ENCODE measurements at places on chromosomes 11 and 22.

- DNase-seq, result no peak
Measured at GRCh38 chr11:116636341-116636929, 136.4 kb downstream of the BUD13 start.

DNA sequence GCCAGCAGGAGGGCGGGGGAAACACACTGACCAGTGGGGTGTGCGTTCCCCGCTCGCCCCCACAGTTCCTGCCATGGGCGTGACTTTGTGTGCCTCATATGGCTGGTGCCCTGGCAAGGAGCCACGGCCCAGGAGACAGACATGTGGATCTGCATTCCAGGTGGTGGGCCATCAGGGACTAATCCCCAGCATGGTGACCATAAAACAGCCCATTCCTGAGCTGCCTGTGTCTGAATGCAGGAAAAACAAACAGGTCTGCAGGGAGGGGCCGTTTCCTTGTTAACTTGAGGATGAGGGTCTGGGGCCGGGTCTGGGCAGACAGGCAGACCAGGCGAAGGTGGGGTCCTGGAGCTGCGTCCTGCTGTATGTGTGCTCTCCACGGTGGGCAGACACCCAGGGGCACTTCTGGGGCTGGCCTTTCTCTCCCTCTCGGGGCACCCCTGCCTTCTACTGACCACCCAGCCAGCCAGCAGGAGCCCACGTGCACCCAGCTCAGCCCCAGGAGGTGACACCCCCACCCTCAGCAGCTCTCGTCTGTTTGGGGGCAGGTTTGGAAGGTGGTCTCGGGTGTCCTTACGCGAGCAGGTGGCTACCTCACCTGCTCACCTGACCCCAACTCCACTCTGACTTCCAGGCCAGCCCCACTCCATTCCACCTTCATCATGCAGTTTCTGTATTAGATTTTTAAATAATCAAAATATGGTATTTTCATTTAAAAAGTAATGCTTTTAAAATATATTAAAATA, 120.3 kb downstream of the KCNQ1OT1 start:
- DNase-seq, result no peak

- no peak for DNase-seq
Measured at GRCh38 chr22:30192427-30192826, 54.1 kb downstream of the LIF start.

GRCh38 chr11:5232821-5233220, 1.5 kb downstream of the HBD start:
- DNase-seq, result no peak

DNA sequence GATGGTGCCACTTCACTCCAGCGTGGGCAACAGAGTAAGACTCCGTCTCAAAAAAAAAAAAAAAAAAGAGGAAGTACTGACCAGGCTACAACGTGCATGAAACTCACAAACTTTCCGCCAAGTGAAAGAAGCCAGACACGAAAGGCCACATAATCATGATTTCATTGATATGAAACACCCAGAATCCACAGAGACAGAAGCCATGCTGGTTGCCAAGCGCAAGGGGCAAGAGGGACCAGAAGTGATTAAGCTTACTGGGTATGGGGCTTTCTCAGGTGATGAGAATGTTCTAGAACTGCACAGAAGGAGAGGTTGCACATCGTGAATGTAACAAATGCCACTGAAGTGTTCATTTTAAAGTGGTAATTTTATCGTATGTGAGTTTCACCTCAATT, 60.9 kb downstream of the CELSR1 start:
- no peak for DNase-seq

GRCh38 chr22:27065279-27065678, 407.9 kb downstream of the MIAT start:
- DNase-seq, result no peak

DNA sequence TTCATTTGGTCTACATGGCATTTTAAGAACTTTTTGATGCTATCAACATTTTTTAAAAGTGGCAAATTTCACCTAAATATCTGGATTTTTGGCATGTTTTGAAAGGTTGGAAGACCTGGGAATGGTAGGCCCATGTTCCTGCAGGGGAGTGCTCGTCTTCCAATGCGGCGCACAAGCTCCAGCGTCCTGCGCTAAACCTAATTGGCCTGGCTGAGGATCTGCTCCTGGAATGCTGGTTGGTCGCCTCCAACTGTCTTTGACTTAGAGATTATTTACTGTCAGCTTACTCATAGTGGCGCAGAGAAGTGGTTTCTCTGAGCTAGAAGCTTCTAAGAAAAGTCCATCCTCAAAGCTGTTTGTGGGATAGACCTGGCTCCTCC, 626 bp upstream of the LIMK2 start:
- DNase-seq, result no peak

DNA sequence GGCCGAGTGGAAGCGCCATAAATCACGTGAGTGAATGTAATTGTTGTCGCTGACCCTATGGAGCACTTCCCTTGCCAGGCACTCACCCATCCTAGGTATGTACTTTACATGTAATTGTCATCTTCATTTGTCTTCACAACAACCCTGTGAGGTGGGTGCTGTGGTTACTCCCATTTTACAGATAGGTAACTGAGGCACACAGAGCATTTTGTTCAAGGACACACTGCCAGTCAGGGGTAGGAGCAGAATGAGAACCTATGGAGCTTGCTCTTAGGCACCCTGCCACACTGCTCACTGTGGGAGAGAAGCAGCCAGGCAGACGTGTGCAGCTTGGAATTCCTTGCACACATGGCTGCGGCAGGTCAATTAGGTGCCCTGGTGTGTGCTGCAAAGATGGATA, 785 bp upstream of the EFCAB6 start:
- DNase-seq, result no peak

GRCh38 chr11:60348116-60348515, 21.1 kb downstream of the MS4A6E start:
- DNase-seq, result no peak

DNA sequence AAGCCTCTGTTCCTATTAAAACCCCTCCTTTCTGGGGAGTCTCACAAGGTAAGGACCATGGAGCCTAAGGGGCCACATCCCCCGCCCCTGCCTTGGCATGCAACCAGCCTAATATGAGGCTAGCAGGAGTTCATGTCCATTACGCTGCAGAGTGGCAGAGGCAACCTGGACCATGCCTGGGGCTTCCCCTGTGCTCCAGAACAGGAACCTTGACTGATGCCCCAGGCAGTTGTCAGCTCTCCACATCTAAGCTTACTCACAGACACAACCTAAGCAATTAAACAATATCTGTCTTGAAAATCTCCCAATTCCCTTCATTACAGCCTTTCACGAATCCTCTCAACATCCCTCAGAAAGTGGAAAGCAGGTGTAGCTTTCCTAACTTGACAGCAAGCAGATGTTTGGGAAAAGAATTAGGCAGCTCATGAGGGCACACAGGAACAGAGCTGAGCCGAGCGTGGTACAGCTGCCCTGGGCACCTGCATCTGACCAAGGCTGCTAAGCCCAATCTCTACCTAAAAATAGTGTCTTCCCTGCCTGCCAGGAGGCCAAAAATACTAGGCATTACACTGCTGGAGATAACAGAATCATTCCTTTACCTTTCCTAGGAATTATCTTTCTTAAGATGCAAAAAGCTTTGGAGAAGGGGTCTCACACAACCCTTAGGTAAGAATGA, 20.8 kb downstream of the C11orf71 start:
- DNase-seq, result no peak

DNA sequence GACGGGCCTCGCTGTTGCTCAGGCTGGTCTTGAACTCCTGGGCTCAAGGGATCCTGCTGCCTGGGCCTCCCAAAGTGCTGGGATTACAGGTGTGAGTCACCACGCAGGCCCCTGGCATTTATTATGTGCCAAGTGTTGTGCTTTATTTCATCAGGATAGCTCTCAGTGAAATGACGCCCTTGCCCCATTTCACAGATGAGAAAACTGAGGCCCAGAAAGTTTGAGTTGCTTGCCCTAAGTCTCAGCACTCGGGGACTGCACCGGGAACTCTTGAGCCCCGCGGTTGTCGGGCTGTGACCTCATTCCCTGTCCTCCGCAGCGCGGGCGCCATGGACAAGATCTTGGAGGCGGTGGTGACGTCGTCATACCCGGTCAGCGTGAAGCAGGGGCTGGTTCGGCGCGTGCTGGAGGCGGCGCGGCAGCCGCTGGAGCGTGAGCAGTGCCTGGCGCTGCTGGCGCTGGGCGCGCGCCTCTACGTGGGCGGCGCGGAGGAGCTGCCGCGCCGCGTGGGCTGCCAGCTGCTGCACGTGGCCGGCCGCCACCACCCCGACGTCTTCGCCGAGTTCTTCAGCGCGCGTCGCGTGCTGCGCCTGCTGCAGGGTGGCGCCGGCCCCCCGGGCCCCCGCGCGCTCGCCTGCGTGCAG, 7.3 kb downstream of the USP35 start:
- no peak for DNase-seq

GRCh38 chr11:15742626-15743519, 613.5 kb downstream of the SOX6 start:
- no peak for DNase-seq

DNA sequence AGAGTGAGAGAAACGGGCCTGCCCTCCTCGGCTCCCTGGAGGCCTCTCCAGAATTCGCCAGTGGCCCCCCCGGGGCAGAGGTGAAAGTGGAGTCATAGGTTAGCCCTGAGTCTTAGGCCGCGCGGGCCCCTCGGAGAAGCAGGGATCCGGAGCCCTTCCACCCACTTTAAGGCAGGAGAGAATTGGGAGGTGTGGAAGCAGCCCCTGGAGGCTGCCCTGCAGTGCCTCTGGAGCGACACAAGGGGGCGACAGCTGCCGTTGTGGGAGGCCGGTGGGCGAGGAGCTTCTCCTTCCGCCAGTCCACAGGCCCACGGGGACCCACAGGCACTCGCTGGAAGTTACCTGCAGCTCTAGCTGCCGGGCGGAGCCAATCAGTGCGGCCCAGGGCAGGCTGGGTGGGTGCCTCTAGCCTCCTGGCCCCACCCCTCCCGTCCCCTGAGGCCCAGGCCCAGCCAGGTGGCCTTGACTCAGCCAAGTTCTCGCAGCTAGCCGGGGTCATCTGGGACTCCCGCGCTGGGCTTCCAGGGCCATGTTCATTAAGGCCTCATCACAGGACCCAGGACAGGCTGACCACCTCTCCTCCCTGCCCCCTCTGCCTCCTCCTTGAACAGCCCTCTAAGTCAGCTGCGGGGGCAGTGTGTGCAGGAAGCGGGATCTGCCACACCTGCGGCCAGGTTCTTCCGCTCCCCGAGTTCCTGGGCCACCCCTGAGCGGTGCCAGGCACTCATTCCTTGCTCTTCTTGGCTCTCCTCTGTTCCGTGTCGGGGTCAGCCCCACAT, 5.0 kb downstream of the DGKZ start:
- no peak for DNase-seq

DNA sequence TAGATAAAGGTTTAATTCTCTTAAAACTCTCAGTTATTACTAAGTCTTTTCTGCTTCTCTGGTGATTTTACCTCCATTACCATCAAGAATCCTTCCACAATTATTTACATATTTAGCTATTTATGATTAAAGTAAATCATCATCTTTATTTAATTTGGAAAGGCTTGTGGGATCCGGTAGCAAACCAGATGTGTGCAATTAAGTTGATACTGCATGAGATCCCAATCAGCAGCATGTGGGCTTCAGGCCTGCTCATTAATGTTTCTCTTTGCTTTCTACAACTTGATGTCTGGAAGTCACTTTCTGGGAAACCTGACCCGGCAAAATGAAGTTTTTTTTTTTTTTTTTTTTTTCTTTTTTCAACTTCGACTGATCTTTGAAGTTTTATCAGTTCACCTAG, 558.4 kb upstream of the ANO5 start:
- no peak for DNase-seq

- DNase-seq, result no peak
Measured at GRCh38 chr11:217704-218103, 10.2 kb downstream of the RIC8A start.

DNA sequence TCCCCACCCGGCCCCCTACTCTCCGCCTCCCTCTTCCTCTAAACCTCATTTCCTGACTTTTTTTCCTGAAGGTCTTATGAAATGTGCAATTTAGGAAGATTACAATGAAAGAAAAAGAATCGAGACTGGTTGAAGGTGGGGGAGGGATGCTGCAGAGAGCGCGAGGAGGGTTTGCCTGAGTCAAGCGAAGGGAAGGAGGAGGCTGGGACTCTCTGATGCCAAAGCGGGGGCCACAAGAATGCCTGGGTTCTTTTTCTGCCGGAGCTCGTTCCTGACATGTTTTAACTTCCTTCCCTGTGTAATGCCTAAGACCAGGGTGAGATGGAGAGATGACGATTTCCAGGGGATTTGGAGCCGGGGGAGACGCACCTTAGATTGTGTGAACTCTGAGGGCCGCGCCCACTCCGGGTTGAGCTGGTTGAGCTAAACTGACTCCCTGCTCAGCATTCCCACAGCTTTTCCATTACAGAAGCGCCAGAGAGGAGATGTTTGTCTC, 270.5 kb upstream of the SORL1-AS1 start:
- DNase-seq, result no peak

- DNase-seq, result no peak
Measured at GRCh38 chr11:18566406-18566805, 22.1 kb downstream of the UEVLD start.

DNA sequence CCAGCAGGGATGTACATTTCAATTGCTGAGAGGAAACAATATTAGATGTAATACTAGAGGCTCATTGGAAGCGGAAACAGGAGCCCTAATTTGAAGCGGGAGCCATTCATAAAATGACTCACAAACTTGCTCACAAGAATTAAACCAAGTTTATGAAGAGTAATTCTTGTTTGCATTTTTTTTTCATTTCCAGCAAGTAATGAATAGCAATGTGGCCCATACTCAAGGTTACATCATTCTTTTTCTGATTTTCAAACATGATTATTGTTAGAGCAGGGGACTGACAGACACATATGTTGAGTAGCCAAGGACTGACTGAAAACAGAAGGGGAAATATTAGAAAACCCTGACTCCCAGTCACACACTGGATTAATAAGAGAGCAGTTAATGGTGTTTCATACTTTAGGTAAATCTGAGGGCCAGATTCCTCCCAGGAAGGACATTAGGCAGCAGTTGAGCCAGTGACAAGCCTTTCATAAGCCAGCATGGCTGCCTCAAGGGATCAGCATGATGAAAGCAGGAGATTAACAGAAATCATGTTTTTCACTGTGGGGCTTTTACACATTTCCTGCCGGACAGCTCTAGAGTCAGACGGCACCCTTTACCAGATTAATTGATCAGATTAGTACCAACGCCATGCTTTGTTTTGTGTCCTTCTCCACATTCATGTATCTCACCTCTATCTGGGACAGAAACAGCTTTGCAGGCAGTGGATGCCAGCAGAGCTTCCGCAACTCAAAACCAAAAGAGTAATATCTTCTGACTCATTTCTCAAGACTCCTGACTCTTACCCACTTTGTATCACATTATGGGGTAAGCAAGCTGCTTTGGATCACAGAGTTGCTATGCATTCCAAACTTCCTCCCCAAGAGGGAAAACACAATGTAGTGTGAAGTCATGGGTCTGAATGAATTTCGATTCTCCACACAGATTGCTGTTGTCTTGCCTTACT, 831.6 kb downstream of the KCNA4 start:
- DNase-seq, result peak; percentile 95

DNA sequence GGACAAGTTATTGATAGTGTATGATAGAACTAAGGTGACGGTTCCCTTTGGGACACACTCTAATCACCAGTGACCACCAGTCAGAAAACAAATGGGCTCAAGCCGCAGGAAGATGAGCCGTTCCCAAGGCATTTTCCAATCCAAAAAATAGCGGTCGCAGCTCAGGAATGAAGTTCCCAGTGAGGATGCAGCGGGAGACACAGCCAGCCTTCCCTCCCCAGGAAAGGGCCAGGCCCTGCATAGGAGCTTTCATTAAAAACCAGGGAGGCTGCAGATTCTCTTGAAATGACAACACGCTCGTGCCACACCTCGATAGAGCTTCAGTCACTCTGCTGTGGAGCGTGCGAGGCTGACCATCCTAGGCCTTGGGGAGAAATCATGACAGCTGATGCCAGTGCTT, 65.8 kb upstream of the WNT7B start:
- no peak for DNase-seq

GRCh38 chr11:120424970-120425332, 86.6 kb upstream of the GRIK4 start:
- DNase-seq, result no peak
